ENCODE measurements at places on chromosomes 6 and 20.

GRCh38 chr20:46243707-46244628 is 64.3 kb downstream of the CDH22 start:
- no peak for DNase-seq

GRCh38 chr6:142879076-142879475 is 65.9 kb downstream of the HIVEP2 start:
- DNase-seq = no peak

DNA sequence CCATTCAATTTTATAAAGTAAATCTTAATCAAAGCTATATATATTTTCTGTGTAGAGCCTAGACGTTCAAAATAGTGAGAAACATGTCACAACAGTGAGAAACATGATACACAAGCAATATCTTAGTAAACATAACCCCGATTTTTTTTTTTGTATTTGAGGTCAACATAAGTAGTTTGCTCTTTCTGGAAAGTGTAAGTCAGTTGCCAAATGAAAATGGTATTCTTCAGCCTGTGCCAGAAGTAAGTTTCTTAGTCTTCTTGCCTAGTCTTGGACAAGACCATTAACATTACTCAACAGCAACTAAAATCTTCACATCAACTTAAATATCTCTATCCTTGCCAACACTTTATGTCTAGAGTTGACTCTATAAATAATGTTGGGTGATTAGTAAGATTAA is 59.7 kb downstream of the METTL24 start:
- no peak for DNase-seq

- no peak for DNase-seq
Measured at GRCh38 chr20:19976595-19977372, 40.4 kb upstream of the NAA20 start.
